ENCODE measurements at places on chromosomes 7 and 10.

DNA sequence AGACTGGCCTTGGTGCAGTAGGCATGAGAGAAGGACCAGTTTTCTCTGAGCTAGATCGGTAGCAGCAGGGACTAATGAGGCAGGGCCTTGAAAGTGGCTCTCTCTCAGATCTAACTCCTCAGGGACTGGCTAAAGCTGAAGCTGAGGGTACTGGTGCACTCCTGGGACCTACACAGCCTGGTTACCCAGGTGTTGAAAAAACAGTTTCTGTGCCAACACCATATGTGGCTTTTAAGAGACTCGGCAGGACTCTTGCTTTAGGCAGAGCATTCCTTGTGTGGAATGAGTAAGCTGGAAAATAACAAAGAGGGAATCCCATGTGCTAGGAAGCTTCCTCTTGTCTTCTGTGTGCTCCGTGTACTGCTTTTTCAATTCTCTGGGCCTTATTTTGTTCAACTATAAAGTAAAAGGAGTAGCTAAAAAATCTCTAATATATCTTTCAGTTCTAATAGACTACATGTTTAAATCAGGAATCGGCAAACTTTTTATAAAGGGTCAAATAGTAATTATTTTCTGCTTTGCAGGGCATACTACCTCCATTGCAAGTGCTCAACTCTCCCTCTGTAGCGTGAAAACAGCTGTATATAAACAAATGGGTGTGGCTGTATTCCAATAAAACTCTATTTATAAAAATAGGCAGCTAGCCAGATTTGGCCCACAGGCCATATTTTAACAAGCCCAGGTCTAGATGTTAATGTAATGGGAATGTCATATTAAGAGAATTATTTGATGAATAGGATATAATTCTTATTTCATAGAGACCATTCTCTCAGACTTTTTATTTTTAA, 186.1 kb upstream of the KAT6B start:
- DNase-seq = no peak

- DNase-seq = no peak
Measured at GRCh38 chr10:45034301-45034700, 33.6 kb downstream of the ZNF22 start.

DNA sequence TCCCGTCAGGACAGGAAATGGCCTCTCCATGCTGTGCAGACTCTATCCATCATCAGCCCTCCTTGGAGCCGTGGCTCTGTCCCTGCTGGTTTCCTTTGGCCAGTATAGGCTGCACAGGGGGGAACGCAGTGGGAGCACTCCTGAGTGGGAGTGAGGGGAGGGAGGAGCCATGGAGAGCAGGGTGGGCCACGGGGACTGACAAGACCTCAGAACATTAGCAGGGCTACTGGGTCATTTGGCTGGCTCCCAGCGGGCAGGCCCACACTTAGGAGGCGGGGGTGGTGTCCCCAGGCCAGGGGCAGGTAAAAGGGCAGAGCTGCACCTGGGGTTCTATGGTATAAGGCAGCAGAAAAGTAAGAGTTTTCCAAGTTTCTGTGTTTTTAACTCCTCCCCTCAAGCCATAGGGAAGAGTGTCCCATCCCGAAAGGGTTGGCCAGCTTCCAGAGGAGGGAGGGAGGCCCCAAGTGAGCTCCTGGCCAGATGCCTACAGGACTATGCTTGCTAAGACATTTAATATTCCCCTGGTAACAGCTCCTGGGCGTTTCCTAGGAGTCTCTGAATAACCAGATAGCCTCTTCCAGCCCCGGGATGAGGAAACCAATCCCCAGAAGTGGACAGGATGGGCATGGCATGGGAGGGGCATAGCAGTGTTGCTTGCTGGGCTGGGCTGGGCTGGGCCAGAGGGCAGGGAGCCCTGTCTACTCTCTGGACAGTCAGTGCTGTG, 5.5 kb upstream of the OPN4 start:
- DNase-seq = no peak

GRCh38 chr7:29139796-29140195, 6.5 kb downstream of the CPVL start:
- no peak for DNase-seq

GRCh38 chr7:29988424-29989256, 961 bp downstream of the SCRN1 start:
- DNase-seq = peak; percentile 58

DNA sequence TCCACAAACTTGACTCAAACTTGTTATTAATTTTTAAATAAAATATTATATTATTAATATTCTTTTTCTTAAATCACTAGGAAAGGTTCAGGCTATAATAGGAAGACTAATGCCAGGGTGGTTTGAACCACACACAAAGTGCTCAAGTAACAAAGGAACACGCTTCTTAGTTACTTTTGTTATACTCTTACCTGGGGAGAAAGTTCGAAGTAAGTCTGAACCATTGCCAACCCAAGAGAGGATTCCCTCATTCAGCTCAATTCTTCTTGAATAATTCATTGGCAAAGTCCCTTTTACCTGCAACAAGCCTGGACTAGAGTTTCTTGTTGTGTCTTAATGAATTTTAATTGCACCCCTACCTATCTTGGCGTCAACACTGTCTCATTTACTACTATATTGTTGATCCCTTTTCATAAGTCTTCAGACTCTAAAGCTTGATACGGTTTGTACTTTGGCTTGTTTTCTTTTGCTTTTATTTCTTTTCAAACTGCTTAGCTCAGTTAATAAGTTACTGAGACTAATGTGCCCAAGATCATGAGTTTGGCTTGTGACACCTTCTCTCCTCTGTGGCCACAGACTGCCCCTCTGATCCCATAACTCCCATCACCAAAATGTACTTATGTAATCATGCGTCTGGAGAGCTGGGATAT, 10.2 kb upstream of the C10orf67 start:
- no peak for DNase-seq

DNA sequence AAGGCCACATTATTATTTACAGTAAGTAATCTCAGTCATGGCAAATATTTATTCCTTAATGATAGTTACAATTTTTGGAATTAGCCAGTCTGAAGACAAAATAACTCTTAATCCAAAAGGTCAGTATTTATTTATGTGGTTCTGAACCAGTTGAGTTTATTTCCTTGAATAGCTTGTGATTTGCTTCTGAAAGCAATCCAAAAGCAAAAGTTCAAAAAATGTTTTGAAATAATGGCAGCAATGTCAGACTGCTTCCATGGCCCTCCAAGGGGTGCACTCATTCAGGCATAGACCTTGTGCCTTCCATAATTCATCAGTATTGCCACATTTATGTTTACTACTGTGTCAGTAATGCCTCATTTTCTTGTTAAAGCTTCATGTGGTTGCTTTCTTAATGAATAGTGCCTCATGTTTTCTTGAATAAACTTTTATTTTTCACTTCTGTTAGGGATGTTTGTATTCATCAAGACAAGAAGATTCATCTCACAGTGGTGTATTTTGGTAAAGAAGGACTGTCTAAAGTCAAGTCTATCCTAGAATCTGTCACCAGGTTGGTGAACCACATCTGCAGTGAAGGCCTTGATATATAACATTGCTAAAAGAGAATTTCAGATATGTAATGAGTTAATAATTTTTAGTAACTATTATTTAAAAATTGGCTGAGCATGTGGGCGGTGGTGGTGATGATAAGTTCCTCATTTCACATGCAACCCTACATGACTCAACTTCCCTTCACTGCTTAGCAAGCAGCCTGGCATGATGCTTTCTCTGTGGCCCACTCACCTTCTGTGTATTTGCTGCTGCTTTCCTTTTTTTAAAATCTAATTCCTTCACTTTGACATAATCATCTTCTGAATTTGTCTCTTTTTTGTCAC, 22.0 kb downstream of the CSGALNACT2 start:
- no peak for DNase-seq

GRCh38 chr7:95205665-95206225, 118.6 kb downstream of the PON1 start:
- no peak for DNase-seq

GRCh38 chr7:28575241-28575643, 162.9 kb downstream of the CREB5 start:
- no peak for DNase-seq
